ENCODE measurements at places on chromosomes 4 and X. TPM values are rescaled to one million over a fixed set of nuclear protein-coding genes. Genes with fewer than 3 reads are reported as not detected.

Gene ARHGAP36
- not detected for total RNA-seq

Gene SPATA4
- 0.76 TPM for total RNA-seq

Gene RIPPLY1
- 0.57 TPM for total RNA-seq

Gene CT45A2
- total RNA-seq = not detected

Gene MSX1
- total RNA-seq = 7.0 TPM

Gene CLIC2
- 25.3 TPM for total RNA-seq

Gene NPY5R
- 7.4 TPM for total RNA-seq

Gene MAP9
- 13.4 TPM for total RNA-seq

Gene AVPR2
- total RNA-seq = 1.4 TPM

Gene UGT2A1
- total RNA-seq = not detected

Gene NMU
- not detected for total RNA-seq

Gene CXCL9
- total RNA-seq = 2.1 TPM

Gene MAGEA10
- total RNA-seq = not detected

Gene FGB
- 1.5 TPM for total RNA-seq

Gene TMEM271
- total RNA-seq = not detected

Gene SHROOM2
- 1.8 TPM for total RNA-seq

Gene PPEF2
- not detected for total RNA-seq

Gene KDM5C
- 66.0 TPM for total RNA-seq

Gene GABRG1
- 0.05 TPM for total RNA-seq

Gene DIPK2B
- 32.2 TPM for total RNA-seq

Gene KDR
- 15.1 TPM for total RNA-seq

Gene SLC4A4
- 3.6 TPM for total RNA-seq

Gene IBSP
- not detected for total RNA-seq

Gene PSAPL1
- total RNA-seq = not detected

Gene TEC
- total RNA-seq = 3.2 TPM

Gene GUCY2F
- total RNA-seq = not detected

Gene TSPAN7
- total RNA-seq = 30.5 TPM

Measured in posterior vena cava (tissue), 2 donors.